ENCODE measurements at places on chromosomes 16 and 17.

- DNase-seq, result no peak
Measured at GRCh38 chr16:20510323-20510722, 59.0 kb downstream of the ACSM2A start.

- no peak for DNase-seq
Measured at GRCh38 chr17:80289616-80290015, 29.0 kb downstream of the RNF213 start.

- no peak for DNase-seq
Measured at GRCh38 chr16:11909653-11910545, 5.9 kb downstream of the GSPT1 start.

- no peak for DNase-seq
Measured at GRCh38 chr16:11175787-11176341, 80.1 kb downstream of the SOCS1 start.

DNA sequence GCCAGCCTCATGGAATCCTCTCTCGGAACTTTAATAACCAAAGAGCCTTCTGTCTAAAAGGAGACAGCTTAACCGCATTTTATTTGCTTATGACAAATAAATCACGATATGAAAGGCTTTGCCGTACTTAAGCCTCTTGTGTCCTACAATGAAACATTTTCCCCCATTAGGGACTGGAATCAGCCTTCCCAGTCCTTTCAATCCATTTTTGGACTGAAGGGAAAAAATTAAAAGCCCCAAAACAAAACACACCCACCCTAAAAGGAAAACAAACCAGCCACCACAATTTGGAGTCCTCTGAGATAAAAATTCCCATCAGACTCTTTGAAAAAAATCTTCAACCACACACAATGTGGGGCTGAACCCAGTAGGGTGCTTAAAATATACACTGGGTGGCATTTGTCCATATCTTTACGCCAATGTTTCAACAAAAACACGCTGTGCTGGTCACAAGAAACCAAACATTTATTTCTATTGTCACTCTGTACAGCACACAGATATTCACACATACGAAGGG lies 3.0 kb downstream of the HOXB4 start:
- DNase-seq, result no peak

GRCh38 chr16:2767891-2768290 lies 9.2 kb downstream of the ELOB start:
- DNase-seq, result no peak

DNA sequence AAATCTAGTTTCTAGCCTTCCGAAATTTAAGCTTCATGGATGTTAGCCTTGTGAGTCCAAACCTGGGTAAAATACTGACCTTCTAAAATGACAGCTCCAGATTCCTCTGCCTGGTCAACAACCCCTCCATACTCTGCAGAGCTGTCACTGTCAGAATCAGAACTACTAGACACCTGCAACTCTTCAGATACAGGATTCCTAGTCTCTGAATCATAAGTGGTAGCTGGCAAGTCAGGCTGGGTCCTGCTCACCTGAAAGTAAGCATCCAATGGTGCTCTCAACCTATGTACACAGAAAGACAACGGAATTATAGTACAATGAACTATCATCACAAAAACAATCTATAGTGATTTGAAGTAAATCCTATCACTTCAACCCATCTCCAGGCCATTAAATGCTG lies 14.8 kb downstream of the RFWD3 start:
- no peak for DNase-seq

GRCh38 chr17:15945527-15946191 lies 729 bp downstream of the ADORA2B start:
- DNase-seq, result no peak

DNA sequence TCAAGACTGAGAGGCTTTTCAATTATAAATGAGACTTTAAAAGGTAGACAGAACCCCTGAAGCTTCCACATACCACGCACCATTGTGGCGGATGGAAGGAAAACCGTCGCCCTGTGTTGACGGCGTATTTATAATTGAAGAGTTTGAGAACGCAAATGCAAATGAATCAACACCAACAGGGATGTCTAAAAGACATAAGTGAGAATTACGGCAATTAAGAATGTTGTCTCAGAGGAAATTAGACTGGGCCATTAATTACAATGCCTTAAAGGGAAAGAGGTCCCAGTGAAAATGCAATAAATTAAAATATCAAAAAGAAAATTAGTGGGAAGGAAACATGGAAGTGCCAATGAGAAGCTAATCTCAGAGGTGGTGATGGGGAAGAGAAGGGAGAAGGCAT lies 148.5 kb upstream of the XYLT1 start:
- no peak for DNase-seq

DNA sequence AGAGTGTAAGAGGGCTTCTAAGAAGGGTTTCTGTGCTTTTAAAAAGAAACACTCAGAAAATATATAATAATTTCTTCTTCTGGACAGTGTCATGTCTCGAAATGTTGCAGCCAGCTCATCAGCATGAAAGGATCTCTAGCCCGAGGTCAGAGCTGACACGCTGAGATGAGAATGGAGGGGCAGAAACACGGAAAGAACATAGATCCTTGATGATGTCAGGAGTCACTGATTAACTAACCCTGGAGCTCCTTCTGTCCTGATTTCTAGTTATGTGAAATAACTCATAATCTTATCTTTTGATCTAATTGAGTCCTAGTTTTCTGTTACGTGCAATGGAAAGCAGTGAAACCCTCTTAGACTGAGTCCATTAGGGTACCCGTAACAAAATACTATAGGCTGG lies 10.3 kb upstream of the TOX3 start:
- no peak for DNase-seq

- peak; percentile 85 for DNase-seq
Measured at GRCh38 chr16:53714205-53715022, 10.5 kb downstream of the FTO start.

GRCh38 chr17:76264425-76264754 lies 758 bp upstream of the UBALD2 start:
- DNase-seq, result no peak

DNA sequence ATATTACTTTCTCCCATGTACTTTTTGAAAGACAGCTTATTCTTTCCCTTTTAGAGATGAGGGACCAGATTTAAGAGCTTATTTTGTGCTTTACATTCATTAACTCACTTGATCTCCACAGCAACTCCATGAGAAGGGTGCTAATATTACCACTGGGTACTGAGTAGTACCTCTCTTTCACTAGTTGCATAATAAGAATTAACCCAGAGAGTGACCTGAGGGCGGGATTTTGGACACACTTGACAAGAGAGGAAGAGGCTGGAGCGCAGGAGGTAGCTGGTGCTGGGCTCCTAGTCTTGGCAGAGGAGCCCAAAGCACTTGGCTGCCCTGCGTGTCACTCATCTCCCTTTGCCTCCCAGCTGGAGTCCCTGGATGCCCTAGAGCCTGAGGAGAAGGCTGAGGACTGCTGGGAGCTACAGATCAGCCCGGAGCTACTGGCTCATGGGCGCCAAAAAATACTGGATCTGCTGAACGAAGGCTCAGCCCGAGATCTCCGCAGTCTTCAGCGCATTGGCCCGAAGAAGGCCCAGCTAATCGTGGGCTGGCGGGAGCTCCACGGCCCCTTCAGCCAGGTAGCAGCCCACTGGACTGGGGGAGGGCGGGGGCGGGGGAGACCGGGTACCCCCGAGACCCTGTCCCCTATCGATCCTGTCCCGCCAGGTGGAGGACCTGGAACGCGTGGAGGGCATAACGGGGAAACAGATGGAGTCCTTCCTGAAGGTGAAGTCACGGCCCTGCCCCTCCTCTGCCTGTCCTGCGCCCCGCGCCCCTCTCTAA lies 1.7 kb upstream of the MAZ start:
- no peak for DNase-seq

- DNase-seq, result no peak
Measured at GRCh38 chr17:57210972-57211411, 45.3 kb upstream of the MSI2 start.

DNA sequence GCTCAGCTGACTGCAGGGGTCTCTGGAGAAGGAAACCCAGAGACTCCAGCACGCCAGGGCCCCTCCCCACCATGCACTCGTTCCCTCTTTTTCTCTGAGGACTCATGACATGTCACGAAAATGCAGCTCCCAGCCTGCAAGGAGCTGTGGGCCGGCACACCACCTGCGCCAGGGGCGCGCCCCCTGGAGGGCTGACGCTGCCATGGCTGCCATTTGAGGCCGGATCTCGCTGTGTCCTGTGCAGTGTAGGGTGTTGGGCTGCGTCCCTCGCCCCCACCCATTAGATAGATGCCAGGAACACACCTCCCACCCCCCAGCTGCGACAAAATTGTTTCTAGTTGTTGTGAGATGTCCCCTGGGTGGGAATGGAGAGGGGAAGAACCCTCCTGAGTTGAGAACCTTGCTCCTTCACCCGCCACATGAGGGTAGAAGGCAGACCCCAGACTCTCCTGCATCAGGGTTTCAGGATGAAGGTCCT lies 8.2 kb downstream of the SYNGR2 start:
- peak; percentile 65 for DNase-seq

DNA sequence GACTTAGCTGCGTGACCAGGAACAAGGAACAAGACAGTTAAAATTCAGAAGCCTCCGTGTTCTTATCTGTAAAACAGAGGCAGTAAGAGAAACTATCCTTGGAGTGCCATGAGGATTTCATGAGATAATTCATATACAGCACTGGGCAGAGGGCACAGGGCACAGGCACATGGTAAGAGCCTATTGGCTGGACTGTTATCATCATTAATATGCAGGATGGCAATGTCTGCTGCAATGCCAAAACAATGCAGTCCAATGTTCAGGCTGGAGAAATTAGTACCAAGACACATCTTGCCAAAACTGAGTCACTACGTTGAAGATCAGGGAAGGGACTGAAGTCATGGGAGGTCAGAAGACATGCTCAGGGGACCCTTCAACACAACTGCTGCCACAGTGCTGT lies 13.6 kb downstream of the CDRT4 start:
- DNase-seq, result no peak

DNA sequence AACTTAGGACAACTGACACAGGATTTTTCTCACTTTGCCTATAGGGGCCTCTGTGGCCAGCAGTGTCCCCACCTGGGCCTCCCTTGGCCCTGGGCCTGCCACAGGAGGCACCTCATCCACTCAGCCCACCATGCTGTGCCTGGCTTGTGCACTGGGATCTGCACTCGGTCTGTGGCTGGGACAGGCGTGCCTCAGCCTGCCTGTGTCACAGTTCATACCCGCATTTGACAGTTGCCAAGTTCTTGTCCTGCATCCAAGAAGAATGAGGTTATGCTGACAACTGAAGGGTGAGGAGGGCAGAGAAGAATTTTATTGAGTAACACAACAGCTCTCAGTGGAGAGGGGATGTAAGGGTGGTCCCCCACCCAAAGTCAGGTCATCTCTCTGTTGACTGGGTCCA lies 36.0 kb downstream of the ZFP90 start:
- DNase-seq, result no peak

DNA sequence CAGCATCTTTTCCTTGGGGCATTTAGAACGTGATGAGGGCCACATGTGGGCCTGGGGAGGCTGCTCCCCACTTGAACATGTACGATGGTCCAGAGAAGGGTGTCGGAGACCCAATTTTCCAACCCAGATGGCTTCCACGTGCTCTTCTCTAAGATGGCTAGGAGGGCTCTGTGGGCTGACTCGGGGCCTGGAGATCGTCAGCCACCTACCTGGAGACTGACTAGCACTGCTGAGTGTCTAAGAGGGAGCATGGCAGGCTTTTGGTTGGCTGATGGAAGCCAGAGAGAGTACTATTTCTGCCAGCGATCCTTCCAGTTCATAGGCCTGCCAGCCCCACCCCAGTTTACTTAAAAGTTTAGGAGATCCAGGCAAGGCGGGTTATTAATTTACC lies 60.2 kb upstream of the CLEC18A start:
- DNase-seq, result no peak

GRCh38 chr17:58352596-58353388 lies 791 bp upstream of the SUPT4H1 start:
- peak; percentile 68 for DNase-seq

DNA sequence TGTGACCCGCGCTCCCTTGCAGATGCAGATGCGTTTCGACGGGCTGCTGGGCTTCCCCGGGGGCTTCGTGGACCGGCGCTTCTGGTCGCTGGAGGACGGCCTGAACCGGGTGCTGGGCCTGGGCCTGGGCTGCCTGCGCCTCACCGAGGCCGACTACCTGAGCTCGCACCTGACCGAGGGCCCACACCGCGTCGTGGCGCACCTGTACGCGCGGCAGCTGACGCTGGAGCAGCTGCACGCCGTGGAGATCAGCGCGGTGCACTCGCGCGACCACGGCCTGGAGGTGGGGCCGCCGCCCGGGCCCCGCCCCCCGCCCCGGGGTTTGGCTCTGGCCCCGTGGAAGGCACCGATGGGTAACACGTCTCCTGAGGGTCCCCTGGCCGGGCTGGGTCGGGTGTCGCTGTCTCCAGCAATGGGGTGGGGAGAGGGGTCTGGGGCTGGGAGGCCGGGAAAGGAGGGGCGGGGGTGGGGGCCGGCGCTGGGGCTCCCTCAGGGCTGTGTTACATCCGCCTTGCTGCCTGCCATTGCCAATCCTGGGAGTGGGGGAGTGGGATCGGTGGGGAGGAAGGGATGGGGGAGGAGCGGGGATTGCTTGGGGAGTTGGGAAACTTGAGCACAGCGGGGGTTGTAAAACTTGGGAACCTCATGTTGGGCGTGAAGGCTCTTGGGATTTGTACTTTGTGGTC lies 737 bp downstream of the NUDT16L1 start:
- no peak for DNase-seq

- DNase-seq, result no peak
Measured at GRCh38 chr16:71837150-71837549, 8.6 kb upstream of the ATXN1L start.

- DNase-seq, result peak; percentile 59
Measured at GRCh38 chr17:36533935-36534839, 481 bp downstream of the MYO19 start.

DNA sequence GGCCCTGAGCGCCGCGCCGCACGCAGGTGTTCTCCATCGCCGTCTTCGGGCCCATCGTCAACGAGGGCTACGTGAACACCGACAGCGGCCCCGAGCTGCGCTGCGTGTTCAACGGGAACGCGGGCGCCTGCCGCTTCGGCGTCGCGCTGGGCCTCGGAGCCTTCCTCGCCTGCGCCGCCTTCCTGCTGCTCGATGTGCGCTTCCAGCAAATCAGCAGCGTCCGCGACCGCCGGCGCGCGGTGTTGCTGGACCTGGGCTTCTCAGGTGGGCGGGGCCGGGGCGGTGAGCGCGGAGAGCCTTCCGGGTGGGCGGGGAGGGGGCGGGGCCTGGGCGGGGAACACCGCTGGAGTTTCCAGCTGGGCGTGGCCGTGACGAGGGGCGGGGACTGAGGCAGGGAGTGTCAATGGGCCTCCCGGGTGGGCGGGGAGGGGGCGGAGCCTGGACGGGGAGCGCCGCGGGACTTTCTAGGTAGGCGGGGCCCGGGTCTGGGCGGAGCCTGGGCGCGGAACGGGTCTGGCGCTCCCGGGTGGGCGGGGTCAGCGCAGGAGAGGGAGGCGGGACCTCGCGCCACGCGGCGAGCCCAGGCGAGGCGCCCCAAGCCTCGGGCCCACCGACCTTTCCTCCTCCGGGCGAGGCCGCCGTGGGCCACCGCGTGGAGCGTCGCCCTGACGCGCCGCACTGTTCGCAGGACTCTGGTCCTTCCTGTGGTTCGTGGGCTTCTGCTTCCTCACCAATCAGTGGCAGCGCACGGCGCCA lies 2.4 kb downstream of the SYNGR3 start:
- DNase-seq, result peak; percentile 84

DNA sequence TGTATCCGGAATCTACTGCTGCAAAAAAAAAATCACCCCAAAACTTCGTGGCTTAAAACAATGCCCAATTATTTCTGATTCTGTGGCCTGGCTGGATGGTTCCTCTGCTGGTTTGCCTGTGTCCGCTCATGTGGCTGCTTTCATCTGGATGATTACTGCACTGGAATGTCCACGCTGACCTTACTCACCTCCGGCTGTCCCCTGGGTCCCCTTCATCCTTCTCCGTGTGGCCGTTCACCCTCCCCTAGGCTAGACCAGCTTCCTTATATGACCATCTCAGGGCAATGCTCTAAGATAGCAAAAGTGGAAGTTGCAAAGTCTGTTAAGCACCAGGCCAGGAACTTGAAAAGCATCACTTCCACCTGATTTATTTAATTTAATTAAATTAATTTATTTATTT lies 31.4 kb upstream of the SPNS2 start:
- DNase-seq, result no peak

Measured in muscle of arm (tissue), 14 donors.